ENCODE measurements at places on chromosomes 3 and 15.
A peak's percentile ranks its signal among the peaks of the same experiment; 100 is the strongest.

DNA sequence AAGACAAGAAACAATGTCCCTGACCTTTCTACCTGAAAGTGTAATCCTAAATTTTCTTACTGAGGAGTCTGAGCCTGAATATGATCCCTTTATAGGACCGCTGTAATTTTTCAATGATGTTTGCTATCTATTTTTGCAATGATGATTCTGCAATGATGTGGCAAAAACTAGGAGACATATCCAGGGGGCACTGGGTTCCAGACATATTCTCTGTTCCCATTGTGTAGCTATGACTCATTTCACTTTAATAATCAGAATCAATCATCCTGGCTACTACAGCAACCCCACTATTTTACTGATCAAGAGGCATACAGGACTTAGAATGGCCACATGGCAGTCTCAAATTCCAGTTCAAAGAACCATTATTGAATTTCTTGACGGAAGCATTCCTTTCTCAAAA lies 85.9 kb downstream of the AQR start:
- no peak for DNase-seq

DNA sequence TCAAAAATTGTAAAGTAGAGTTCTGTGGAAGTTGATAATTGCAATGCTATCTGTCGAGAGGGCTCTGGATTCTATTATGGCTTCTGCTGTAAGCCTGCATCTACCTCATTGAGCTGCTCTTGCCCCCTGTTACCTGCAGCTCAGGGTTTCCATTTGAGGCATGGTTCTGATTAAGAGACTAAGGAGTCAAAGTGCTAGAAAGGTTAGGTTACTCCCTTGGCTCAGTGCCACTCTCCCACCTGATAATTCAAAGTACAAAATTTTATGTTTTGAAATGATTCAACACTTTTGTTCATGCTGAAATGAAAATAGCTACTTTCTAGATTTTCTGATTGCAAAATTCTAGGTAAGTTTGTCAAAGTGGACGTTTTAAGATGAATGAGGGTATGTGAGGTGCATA lies 220.5 kb upstream of the SATB1 start:
- no peak for DNase-seq

DNA sequence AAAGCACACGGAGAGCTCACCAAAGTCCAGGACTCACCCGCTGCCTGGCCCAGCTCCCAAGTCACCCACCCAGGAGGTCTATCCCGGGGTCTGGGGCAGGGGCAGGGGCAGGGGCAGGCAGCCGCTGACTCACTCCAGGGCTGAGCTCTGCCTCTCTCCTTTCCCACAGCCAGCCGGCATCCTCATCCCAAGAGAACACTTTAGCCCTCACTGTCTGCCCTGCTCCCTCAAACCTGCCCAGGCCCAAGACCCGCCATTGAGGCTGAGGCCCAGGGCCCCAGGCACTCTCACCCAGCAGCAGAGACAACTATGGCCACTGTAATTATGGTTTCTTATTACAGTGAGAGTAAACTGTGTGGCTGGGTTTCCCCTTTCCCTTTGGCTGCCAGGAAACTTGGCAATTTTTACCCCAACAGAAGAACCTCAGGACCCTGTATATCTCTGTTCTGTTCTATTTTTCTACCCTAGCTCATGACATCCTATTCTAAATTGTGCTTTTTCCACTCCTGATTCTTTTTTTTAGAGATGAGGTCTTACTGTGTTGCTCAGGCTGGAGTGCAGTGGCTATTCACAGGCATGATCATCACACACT lies 53.0 kb downstream of the IQSEC1 start:
- no peak for DNase-seq

DNA sequence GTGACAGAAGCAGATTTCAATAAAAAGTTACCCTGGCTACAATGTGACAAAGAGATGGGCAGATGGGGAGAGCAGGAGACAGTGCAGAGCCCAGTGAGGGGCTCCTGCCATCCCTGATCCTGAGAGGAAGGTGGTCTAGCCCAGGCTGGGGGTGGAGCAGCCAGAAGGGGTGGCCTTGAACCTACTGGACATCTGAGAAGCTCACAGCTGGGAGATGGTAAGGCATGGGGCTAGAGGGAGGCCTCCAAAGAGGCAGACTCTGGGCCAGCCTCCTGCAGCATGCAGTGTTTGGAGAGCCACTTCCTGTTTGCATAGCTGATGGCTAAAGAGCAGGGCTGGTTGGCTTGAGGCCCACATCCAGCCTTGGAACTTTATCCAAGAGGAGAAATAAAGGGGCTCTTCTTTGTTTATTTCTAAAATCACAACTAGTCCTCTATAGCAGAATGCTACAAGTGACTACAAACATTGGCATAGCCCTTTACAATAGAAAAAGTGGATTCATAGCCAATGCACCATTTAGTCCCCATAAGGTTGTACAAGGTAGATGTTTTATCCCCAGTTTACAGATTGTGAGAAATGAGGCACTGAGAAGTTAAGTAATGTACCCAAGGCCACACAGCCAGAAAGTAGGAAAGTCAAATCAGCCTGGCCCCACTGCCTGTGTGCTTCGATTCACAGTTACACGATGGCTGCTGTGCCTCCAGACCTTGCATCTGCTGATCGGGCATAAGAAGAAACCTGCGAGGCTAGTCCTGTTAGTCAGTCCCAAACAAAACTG lies 4.6 kb downstream of the EFCC1 start:
- DNase-seq, result no peak

DNA sequence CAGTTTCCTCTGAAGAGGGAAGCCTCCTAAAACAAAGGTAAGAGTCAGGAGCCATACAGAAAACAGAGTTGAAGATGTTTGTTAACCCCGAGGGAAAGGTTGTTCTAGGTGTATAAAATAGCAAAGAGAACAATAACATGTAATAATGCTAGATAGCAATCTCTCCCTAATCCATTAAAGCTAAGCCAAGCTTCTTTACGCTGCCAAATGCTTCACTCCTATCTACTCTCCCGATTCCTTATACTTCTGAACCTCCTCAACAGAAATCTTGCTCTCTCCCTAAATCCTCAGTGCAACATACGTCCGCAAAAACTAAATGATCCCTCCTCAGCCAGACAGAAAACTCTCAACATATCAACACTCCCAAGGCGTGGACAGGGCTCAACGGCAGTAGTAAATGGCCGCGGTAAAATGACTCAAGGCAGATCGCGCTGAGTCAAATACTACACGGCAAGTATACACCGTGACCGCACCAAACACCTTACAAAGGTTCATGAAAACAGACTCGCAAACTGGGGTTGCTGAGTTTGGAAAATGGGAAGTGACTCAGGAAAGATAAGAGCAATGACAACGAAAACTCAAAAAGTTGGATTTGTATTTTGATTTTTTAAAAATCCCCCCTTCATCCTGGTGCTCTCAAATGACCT lies 682 bp downstream of the CLDND1 start:
- DNase-seq, result peak; percentile 43

DNA sequence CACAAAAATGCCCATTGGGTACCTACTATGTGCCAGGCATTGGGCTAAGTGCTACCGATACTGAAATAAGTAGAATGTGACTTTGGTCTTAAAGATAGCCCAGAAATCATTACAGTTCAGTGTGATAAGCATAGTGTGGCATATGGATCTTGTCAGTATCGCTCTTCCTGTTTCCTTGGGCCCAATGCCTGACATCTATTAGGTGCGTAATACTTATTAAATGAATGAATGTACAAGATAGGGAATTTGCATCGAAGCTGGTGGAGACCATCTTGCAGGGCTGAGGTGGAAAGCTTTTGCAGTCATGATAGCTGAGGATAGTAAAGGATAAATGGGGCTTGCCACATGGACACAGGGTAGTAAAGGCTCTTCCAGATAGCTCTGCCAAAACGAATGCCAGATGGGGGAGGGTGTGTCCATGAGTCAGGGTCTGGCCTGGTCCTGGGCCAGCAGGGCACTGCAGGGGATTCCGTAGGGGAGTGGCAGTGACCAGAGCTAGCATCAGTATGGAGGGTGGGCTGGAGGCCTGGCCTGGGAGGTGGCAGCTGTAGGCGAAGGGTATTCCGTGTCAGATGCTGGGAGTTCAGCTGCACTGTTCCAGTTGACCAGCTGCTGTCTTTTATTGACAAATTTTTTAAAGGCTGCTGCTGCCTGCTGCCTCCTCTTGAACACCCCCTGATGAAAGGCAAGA lies 23.5 kb downstream of the TSEN2 start:
- DNase-seq, result peak; percentile 75

DNA sequence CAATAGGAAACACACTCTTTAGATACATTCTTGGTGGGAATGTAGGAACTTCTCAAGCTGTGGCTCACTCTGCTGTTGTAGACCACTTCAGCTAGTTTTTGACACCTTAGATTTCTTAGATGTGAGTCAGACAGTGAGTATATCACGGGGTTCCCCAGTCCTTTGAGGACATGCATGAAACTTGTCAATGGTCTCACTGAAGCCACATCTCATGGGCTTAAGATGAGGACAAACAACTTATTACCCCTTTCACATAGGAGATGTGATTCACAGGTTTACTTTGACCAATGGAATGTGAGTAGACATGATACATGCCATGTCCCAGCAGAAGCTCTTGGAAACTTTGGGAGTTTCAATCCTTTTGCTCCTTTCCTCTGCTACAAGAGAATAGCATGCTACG lies 325.5 kb downstream of the CHST2 start:
- peak; percentile 21 for DNase-seq

DNA sequence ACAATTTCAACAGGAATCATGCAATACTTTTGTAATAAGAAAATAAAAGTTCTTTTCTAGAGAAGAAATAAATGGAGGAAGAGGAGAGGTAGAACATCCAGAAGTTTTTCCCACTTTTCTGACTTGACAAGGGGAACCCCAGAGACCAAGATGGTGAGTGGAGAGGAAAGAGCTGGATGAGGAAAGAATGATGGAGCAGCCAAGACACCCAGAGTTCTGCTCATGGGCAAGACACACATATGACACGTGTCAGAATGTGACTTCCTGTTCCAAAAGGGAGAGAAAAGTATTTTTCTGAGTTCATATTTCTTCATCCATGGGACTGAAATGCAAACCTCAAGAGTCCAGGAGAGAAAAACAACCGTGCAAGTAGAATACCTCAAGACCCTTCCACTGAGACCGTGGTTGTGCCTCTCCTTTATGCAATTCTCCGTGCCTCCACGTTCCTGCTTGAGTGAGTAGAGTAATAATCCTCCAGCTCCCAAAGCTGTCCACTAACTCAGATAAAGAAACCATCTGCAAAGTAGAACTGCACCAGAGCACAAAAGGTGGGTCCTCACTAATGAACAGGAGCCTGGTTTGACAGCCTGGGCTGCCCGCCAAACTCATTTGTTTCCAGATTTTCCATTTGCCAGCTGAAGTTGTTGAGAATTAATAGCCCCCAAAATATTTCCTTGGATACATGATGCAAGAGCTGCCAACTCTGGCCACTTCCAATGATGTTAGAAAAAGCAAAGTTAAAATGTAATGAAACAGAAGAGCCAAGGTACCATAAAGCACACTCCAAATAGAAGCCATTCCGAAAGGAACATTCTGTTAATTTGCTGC lies 272.6 kb upstream of the IGF1R start:
- no peak for DNase-seq

GRCh38 chr15:90883976-90884718 lies at the start of gene FES:
TSS of gene FES (plus strand) at chr15:90884504. CDS start at chr15:90885046, 542 bp downstream.
- DNase-seq, result peak; percentile 65

DNA sequence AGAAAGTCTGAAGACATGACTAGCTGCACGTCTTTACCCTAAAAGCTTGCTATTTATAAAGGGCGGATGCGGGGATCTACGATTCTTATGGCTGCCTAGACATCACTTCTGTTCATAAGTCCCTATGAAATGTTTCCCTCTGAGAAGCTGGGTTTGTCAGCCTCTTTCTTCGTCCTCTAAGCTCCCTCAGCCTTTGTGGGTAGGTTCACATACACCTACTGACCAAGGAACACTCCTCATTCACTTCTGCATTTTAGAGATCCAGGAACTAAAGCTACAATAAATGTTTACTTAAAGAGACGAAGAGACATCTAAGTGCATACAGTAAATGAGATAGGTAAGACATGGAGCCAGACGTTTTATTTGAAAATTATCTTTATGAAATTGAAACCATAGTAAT lies 16.7 kb upstream of the RAMAC start:
- no peak for DNase-seq

GRCh38 chr15:40075298-40076044 lies 33.2 kb downstream of the BMF start:
- DNase-seq, result no peak

DNA sequence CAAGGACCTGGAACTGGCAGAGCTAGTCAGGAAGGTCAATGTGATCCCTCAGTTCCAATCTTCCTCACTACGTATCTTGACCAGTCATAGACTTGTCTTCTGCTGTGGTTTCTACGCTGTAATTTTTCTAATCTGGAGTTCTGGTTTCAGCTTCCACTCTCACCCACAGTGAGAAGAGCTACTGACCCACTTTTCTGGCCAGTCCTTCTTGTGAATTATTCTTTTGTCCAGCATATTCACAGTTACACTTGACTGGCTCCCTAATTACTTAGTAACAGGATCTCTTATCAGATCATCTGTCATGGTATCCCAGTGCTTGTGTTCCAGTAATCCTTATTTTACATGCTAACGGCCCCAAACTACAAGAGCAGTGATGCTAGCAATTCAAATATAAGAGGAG lies 72.4 kb upstream of the MME start:
- DNase-seq, result no peak

- DNase-seq, result no peak
Measured at GRCh38 chr3:112607863-112608262, 33.1 kb downstream of the CCDC80 start.

- DNase-seq, result peak; percentile 45
Measured at GRCh38 chr3:49805897-49806701, 3.0 kb downstream of the INKA1 start.

GRCh38 chr15:26453914-26454313 lies 319.0 kb downstream of the GABRB3 start:
- no peak for DNase-seq

DNA sequence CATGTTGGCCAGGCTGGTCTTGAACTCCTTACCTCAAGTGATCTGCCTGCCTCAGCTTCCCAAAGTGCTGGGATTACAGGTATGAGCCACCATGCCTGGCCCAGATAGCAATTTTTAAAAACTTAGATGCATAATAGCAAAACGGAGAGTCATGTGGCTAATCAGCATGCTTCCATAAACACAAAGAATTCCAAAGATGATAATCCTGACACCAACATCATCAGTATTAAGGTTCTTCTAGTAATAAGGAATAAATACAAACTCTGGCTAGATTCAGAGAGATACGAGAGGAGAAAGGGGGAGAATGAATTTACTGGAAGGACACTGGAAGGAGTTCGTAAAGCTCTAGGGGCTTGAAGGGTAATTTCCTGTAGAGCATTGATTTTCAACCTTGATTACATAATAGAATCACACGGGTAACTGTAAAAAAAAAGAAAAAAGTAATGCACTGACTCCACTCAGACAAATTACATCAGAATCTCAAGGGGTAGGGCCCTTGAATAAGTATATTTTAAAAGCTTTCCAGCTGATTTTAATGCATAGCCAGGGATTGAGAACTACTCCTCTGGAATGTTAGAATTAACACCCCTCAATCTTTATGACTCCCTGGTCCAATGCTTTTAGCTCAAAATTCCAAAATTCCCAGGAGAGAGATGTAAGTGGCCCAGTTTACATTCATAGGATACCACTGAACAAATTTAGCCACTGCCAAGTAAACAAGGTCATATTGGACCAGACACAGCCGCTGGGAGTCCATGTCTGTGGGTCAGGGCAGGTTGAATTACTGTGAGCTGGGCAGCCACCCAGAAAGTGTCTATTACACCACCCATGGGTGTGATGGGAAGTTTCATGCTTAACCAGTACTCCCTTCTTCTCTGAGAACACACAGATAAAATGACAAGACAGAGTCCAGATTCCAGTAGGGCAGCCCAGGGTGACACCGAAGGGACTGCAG lies 243.9 kb downstream of the TBL1XR1 start:
- peak; percentile 92 for DNase-seq

Data from fibroblast of skin of scalp (primary cell).